ENCODE measurements at places on chromosomes 13 and 19.

- DNase-seq, result peak; percentile 43
Measured at GRCh38 chr19:3471954-3472655, 8.2 kb downstream of the SMIM24 start.

DNA sequence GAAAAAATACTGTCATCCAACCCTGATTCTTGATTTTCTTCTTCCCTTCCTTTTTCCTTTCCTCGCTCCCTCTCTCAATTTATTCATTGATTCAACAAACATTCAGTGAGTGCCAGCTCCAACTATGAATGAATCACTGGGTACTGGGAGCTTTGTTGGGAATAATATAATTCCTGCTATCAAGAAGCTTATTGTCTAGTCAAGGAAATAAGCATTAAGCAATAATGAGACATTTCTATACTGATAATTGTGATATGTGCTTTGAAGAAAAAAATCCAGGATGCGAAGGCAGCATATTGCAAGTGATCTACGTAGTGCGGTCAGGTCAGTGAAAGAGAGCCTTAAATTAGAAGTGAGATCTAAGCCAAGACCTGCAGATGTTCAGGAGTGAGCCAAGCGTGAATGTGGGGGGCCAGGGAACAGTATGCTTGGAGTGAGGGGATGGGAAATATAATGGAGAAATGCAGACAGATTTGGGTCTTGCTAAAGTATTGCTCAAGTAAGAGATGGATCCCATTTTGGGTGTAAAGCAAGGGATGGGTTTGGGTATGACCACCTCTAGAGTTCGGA, 253.5 kb downstream of the LHFPL6 start:
- no peak for DNase-seq

DNA sequence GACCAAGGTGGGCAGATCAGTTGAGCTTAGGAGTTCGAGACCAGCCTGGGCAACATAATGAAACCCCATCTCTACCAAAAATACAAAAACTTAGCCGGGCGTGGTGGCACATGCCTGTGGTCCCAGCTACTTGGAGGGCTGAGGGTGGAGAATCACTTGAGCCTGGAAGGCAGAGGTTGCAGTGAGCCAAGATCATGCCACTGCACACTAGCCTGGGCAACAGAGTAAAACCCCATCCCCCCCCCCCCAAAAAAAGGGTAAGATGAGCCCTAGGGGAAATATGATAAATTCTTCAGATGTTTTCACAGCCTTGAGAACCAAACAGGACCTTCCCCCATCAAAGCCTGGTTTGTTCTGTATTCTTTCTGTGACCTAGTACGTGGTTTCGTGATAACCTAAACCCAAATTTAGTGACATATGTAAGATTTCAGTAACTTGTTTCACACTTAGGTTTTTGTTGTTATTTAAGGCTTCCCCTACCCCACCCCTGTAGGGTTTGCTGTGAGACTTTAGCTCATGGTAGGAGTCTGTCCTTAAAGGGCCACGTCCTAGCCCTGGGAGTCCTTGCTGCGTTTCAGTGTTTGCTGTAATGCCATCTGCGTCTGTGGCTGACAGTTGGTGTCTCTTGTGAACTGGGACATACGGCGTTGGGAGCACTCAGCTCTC, 49.6 kb downstream of the MYO9B start:
- DNase-seq, result no peak

DNA sequence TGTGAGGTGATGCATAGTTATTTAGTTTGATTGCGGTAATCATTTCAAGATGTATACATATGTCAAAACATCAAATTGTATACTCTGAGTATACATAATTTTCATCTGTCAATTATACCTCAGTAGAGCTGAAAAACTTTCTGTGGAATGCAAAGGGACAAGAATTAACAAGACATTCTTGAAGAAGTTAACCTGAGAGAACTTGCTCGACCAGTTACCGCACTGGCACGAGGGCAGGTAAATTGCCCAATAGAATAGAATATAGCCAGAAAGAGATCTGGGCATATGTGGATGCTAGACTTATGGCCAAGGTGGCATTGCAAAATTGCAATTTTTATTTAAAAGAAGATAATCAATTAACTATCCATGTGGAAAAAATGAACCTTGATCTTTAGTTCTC, 42.3 kb upstream of the GJB6 start:
- DNase-seq, result no peak

DNA sequence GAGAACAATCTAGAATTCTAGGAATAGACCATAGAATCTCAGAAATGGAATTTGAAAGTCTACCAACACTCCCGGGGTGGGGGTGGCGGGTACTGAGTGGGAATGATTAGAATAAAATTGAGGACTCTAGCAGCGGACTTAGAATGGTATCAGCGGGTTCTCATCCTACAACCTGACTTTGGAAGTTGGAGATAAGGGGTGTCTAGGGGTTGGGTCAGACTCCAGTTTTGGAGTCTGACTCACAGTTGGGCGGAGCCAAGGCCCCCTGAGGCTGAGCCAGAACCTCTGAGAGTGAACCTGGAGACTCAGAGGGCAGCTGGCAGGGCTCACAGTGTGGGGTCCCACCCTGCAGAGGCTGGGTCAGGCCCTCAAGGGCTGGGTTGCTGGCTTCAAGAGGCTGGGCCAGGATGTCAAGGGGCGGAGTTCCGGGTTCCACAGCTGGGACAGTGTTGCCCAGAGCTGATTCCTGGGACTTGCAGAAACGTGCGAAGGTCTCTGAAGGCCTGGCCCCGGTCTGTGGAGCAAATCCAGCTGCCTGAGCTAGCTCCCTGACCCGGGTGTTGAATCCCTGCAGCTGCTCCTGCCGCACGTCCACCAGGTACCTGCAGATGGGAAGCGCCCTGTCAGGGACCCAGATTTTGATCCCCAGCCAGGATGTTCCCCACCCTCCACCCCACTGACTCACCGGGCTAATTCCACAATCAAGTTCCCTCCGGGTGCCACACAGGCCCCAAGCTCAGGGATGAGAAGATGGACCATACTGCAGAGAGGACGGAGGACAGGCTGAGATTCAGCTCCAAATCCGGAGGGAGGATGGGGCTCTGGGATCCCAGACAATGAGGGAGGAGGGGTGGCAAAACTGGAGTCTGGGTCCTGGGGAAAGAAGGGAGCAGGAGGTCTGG, 1.6 kb upstream of the TNNI3 start:
- DNase-seq, result no peak

DNA sequence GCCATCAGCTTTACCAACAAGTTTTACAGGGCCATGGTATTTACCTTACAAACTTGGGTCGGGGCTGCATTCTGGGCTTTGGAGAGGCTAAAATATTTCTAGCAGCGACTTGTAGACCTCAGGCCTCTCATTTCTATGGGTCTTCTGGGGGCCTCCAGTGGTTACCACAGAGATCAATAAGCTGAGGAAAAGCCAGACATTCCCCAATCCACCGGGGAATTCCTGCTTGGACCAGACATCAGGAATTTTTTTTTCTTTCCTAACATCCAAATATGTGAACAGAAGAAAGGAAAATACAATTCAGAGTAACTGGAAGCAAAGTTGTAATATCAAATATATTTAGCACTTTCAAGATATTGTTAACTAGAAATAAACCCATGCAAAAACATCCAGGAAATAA, 1.5 kb downstream of the DZIP1 start:
- DNase-seq, result no peak

DNA sequence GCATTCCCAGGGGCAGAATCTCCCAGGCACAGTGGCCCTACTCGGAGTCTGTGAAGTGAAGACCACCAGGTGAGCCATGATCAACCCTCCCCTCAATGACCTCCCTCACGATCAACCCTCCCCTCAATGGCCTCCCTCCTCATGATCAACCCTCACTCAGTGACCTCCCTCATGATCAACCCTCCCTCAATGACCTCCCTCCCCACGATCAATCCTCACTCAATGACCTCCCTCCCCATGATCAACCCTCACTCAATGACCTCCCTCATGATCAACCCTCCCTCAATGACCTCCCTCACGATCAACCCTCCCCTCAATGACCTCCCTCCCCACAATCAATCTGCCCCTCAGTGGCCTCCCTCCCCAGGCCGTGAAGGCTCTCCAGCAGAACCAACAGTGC, 32.1 kb downstream of the SBNO2 start:
- DNase-seq, result no peak

GRCh38 chr13:27176470-27177410, 5.1 kb upstream of the USP12 start:
- DNase-seq, result no peak

DNA sequence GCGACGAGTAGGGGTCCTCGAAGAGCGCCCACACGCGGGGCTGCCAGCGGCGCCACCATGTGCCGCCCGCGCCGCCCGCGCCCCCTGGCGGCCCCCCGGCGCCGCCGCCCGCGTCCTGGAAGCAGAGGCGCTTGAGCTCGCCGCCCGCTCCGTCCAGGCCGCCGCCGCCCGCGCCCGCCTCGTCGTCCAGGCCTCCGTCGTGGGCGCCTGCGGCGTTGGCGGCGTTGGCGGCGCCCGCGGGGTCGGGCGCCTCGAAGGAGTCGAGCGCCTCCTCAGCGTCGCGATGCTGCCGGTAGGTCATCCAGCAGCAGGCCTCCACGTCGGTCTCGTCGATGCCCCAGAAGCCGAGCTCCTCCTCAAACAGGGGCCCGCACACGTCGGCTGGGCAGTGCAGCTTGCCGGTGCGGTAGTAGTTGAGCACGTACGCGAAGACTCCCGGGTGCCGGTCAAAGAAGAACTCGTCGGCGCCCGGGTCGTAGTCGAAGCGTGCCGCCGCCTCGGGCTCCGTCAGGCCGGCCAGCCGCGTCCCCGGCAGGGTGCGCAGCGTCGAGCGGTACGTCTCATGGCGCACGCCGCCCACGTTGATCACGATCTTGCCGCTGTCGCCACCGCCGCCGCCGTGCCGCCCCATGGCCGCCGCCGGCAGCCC, 829 bp downstream of the KCNC3 start:
- DNase-seq, result no peak

DNA sequence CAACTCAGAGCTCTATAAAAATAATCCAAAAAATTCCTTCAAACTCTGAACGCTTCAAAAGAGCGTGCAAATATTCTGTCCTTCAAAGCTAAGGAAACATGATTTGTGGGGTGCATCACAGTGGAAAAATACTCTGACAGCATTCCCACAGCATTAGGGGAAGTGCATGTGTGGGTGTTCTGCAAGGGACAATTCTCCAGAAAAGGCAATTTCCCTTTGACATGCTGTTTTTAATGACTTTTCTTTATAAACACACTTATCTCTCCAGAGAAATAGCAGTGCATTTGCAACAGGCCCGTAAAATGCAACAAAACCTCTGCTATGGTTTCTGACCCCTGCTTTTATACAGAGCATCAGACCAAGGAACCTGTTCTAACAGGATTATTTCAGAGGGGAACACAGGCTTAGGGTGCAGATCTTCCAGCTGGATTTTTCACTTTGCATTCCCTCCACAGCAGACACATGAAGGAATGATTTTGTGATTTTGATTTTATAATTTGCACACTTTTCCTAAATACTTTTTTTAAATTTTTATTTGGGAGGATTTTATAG, 42.6 kb downstream of the KL start:
- DNase-seq, result no peak

- peak; percentile 31 for DNase-seq
Measured at GRCh38 chr19:33429891-33430673, 56.6 kb downstream of the CEBPG start.

DNA sequence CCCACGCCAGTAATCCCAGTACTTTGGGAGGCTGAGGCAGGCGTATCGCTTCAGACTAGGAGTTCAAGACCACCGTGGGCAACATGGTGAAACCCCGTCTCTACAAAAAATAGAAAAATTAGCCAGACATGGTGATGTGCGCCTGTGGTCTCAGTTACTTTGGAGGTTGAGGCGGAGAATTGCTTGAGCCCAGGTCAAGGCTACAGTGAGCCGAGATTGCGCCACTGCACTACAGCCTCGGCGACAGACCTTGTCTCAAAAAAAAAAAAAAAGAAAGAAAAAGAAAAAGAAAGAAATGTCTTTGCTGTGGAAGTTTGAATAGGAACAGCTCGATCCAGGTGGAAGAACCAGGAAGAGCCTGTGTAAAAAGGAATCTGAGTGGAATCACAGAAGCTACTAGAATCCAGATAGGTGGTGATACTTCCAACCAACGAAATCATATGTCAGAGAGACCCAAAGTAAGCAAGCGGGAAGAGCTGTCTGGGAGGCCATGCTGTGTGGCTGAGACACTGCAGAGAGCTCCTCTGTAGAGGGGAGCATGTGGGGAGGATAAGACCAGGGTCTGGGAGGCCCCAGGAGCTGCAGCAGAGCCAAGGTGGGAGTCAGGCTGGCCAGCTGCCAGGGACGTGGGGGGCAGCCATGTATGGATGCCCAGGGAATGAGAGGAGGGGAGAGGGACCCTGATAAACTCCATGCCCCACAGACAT, 21.1 kb downstream of the LATS2 start:
- no peak for DNase-seq

- no peak for DNase-seq
Measured at GRCh38 chr13:94394723-94395122, 84.8 kb downstream of the DCT start.

GRCh38 chr13:33615436-33615835, 202.5 kb upstream of the RFC3 start:
- no peak for DNase-seq

GRCh38 chr19:14467816-14468215, 7.3 kb downstream of the PTGER1 start:
- DNase-seq, result no peak

GRCh38 chr13:25971459-25972145, 80.2 kb downstream of the SHISA2 start:
- peak; percentile 26 for DNase-seq

- no peak for DNase-seq
Measured at GRCh38 chr19:53549340-53549739, 11.4 kb downstream of the ZNF331 start.

GRCh38 chr19:611481-611868, 21.8 kb downstream of the HCN2 start:
- peak; percentile 25 for DNase-seq

DNA sequence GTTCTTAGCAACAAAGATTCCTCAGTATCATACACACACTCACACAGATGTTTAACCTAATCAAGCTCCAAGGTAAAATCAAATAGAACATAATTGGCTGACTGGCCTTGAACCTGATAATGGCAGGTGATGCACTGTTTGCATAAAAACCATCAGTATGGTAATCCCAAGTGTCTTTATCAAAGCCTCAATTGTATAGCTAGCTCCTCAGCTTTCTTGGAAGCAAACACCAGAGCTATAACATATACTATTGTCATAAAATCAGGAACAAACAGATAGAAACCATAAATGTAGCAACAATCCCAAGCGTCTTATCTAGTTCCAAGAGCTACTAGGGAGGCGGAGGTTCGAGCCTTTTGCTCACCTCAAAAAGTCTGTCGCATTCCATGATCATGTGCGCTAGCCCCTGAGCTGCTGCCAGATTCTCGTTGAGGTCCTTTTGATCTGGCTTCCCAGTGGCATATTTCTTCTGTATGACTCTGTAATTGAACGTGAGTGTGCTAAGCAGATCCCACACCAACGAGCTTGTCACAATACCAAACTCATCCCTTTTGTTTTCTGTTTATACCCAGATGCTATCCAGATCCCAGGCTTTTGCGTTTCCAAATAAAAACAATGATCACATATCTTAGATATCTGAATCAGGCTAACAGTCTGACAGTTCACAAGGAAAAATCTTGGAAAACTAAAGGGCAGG, 95.3 kb downstream of the KL start:
- DNase-seq, result no peak

GRCh38 chr19:7550169-7550770, 14.8 kb downstream of the PNPLA6 start:
- no peak for DNase-seq

- DNase-seq, result no peak
Measured at GRCh38 chr13:43058831-43059230, 35.4 kb downstream of the DNAJC15 start.

- DNase-seq, result no peak
Measured at GRCh38 chr19:32230441-32230840, 115.0 kb upstream of the ZNF507 start.

- no peak for DNase-seq
Measured at GRCh38 chr19:1214862-1215731, 9.5 kb downstream of the STK11 start.

Data from T-helper 9 cell (primary cell).